ENCODE measurements at places on chromosomes 16 and 17.

- H3K27ac ChIP-seq, result no peak overlapping the region
- H3K4me1 ChIP-seq, result 0 out of 2 replicates have a peak, but pooled peaks cover 5% of the 10 kb centered on the region
- H3K36me3 ChIP-seq, result no peaks in the 10 kb centered on the region
- no peak overlapping the region for H3K4me3 ChIP-seq
Observed at GRCh38 chr16:58495521-58496331, 4.2 kb upstream of the NDRG4 start.

DNA sequence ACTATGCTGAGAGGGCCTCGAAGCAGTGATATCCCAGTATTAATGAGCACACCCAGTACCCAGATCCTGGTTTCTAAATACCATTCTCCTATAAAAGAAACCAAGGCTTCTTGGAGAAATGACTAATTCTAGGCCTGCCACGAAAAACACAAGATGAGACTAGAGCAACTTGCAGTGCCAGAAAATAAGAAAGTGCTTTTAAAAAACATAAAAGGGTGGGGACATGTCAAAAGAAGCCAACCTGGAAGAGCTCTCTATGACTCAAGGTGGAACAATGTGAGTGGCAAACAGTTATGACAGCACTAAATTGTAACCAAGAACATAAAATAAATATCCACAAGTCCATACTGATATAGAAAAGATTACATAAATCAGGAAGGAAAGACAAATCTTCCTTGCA lies 153.2 kb upstream of the KCNJ18 start:
- H3K4me1 ChIP-seq, result no peaks in the 10 kb centered on the region
- H3K27ac ChIP-seq, result no peak overlapping the region
- H3K27me3 ChIP-seq, result no peaks in the 10 kb centered on the region
- DNase-seq, result no peak
- no peak overlapping the region for H3K4me3 ChIP-seq
- peaks cover 11% of the 10 kb centered on the region for H3K36me3 ChIP-seq

DNA sequence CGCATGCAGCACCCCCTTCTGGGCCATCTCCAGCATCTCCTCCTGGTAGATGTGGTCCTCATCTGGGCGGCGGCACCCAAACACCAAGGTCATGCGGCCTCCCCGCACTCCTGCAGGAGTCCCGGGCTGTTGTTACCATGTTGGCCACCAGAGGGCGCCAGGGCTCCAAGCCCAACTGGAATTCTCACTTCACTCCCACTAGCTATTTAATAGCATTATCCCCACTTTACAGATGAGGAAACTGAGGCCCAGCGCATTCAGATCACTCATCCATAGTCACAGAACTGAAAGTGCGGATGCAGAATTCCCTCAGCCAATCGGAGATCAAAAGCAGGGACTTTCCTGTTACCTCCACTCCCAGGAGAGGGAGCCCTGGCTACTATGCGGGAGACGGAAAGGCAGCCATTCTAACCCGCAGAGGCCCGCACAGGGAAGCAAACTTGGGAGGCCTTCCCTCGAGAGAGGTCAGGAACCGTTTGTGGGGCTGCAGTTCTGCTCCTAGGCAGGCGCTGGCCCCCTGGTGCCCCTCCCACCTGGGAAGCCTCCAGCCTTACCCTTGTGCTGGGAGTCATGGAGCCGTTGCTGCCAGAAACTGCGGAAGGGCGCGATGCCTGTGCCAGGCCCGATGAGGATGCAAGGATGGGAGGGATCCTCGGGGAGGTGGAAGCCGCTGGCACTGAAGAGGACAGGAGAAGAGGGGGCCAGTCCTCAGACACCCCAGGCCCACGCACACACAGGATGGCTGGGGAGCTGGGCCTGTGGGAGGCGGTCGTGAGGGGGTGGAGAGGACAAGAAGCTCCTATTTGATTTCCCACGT lies 40.1 kb downstream of the NOS2 start:
- no peaks in the 10 kb centered on the region for H3K4me1 ChIP-seq
- H3K36me3 ChIP-seq, result no peaks in the 10 kb centered on the region

DNA sequence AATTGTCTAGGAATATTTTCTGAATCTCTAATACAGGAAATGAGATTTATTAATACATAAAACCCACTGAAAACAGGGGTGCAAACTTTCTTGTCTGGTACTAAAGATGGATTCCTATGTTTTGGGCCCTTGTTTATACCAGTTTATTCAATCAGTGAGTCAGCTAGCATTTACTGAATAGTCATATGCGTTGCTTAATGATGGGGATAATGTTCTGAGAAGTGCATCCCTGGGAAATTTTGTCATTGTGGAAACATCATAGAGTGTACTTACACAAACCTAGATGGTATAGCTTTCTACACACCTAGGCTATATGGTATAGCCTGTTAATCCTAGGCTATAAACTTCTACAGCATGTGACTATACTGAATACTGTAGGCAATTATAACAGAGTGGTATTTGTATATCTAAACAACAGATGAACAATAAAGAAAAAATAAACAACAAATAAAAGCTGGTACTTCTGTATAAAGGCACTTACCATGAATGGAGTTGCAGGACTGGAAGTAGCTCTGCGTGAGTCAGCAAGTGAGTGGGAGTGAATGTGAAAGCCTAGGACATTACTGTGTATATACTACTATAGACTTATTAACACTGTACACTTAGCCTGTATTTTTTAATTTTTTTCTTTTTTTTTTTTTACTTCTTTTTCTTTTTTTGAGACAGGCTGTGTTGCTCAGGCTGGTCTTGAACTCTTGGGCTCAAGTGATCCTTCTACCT lies 63.7 kb downstream of the SIAH1 start:
- no peak overlapping the region for H3K27ac ChIP-seq
- peaks cover 32% of the 10 kb centered on the region for H3K4me1 ChIP-seq
- peaks cover 21% of the 10 kb centered on the region for H3K36me3 ChIP-seq
- no peak overlapping the region for H3K4me3 ChIP-seq
- DNase-seq, result no peak

- no peaks in the 10 kb centered on the region for H3K27me3 ChIP-seq
- DNase-seq, result no peak
- H3K4me3 ChIP-seq, result no peak overlapping the region
- H3K4me1 ChIP-seq, result peaks cover 88% of the 10 kb centered on the region
- H3K27ac ChIP-seq, result no peak overlapping the region
Observed at GRCh38 chr17:64500487-64500859, 3.6 kb upstream of the POLG2 start.

GRCh38 chr17:45247429-45248131 lies 14.3 kb downstream of the SPATA32 start:
- no peak overlapping the region for H3K27ac ChIP-seq
- DNase-seq, result peak; percentile 49
- H3K4me3 ChIP-seq, result no peak overlapping the region

- no peak overlapping the region for H3K27ac ChIP-seq
- no peak for DNase-seq
- H3K4me1 ChIP-seq, result no peaks in the 10 kb centered on the region
Observed at GRCh38 chr17:13765701-13766100, 164.0 kb upstream of the HS3ST3A1 start.

DNA sequence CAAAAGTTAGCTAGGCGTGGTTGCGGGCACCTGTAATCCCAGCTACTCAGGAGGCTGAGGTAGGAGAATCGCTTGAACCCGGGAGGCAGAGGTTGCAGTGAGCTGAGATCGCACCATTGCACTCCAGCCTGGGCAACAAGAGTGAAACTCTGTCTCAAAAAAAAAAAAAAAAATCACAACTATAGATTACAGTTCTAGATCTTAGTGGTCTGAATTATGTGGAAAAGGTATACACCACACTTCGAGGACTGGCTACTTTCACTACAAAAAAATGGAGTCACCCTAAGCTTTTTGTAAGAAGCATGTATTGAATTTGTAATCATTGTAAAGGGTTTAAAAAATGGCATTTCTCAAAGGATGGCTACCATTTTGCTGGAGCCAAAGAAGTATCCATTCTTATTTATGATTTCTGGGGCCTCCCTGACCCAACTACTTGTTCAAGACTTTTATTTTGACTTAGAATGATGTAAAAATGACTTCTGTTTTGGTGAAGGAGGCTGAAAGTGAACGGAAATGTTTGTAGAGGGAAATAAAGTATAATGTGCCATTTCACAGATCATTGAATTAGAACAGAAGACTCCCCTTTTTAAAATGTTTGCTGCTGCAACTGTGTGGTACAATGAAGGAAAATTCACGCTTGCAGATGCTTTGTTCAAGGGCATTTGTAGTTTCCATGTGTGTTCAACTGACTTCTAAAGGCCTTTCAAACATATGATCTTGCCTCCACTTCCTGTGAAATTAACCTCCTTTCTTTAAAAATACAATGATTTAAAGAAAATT lies 37.1 kb upstream of the NOL11 start:
- H3K27ac ChIP-seq, result no peak overlapping the region
- H3K27me3 ChIP-seq, result no peaks in the 10 kb centered on the region
- H3K4me3 ChIP-seq, result no peak overlapping the region
- DNase-seq, result no peak
- no peaks in the 10 kb centered on the region for H3K4me1 ChIP-seq
- H3K36me3 ChIP-seq, result peaks cover 4% of the 10 kb centered on the region

DNA sequence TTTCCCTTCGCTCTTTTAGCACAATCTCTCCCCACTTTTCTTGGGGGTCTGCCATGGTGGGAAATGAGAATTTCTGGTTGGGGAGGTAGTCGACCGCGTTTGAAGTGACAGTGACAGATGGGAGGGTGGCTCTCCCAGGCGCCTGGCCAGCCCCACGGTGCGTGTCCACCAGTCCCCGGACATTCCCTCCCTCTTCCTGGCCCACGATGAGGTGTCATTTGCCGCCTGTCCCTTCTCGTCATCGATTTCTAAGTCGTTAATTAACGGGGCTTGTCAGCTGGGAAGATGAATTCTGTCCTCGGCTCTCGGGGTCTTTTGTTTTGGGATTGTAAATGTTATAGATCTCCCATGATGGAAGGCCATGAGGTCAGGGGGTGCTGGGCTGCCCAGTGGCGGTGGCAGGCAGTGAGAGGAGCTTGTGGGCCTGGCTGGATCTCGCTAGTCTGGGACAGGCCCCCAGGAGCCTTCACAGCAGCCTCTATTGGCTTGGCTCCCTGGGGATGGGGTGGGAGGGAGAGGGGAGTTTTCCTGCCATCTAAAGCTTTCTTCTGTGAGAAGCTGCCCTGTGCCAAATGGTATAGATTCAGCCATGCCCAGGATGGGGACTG lies 164.2 kb downstream of the MRM1 start:
- no peak overlapping the region for H3K27ac ChIP-seq
- H3K4me3 ChIP-seq, result no peak overlapping the region

DNA sequence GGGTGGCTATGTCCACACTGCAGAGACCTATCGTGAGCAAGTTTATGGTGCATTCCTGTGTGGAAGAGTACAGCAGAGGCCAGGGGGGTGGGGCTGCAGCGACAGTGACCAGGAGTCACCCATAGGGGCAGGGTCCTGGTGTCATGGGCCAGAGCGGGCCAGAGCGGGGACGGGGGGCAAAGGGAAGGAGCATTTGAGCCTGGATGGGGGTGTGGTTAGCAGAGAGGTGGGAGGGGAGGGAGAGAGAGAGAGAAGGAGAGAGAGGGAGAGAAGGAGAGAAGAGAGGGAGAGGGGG lies 17.8 kb downstream of the JPH3 start:
- H3K36me3 ChIP-seq, result no peaks in the 10 kb centered on the region
- no peak overlapping the region for H3K27ac ChIP-seq
- H3K27me3 ChIP-seq, result no peaks in the 10 kb centered on the region
- no peak overlapping the region for H3K4me3 ChIP-seq
- H3K4me1 ChIP-seq, result no peaks in the 10 kb centered on the region
- DNase-seq, result no peak

- H3K4me1 ChIP-seq, result no peaks in the 10 kb centered on the region
- no peak overlapping the region for H3K27ac ChIP-seq
- no peak overlapping the region for H3K4me3 ChIP-seq
- H3K36me3 ChIP-seq, result no peaks in the 10 kb centered on the region
- no peak for DNase-seq
Observed at GRCh38 chr17:31819578-31819977, 39.5 kb downstream of the COPRS start.

- H3K36me3 ChIP-seq, result peaks cover 25% of the 10 kb centered on the region
- peaks cover 25% of the 10 kb centered on the region for H3K4me1 ChIP-seq
- no peak for DNase-seq
- no peak overlapping the region for H3K4me3 ChIP-seq
- no peak overlapping the region for H3K27ac ChIP-seq
Observed at GRCh38 chr17:16379654-16380053, 1.2 kb upstream of the UBB start.

- H3K4me3 ChIP-seq, result no peak overlapping the region
- no peaks in the 10 kb centered on the region for H3K27me3 ChIP-seq
- H3K4me1 ChIP-seq, result 0 out of 2 replicates have a peak, but pooled peaks cover 3% of the 10 kb centered on the region
- H3K27ac ChIP-seq, result no peak overlapping the region
Observed at GRCh38 chr16:28839004-28839639, 7.0 kb downstream of the TUFM start.

DNA sequence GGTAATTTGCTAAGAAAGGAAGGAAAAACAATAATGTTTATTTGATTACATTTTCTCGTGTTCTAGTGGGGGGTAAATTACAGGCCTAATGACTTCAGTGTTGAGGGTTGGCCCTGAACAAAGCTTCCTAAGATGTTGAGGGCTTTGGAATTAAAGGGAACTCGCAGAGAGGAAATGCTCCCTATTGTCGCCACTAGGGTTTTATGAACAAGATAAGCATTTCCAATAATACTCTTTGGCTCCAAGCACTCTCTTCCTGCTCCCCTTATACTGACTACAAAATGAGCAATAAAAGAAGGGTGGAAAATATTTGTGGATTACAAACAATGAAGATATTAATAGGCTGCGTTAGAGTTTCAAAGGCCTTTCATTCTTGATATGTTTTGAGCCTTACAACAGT lies 363.6 kb downstream of the HS3ST3B1 start:
- no peak for DNase-seq
- H3K36me3 ChIP-seq, result no peaks in the 10 kb centered on the region
- H3K4me1 ChIP-seq, result no peaks in the 10 kb centered on the region
- H3K4me3 ChIP-seq, result no peak overlapping the region
- no peaks in the 10 kb centered on the region for H3K27me3 ChIP-seq
